ENCODE measurements at places on chromosomes 3 and 15. TPM values are rescaled to one million over a fixed set of nuclear protein-coding genes. Genes with fewer than 3 reads are reported as not detected.

Gene ACAN
- 1.4 TPM for total RNA-seq

DNA sequence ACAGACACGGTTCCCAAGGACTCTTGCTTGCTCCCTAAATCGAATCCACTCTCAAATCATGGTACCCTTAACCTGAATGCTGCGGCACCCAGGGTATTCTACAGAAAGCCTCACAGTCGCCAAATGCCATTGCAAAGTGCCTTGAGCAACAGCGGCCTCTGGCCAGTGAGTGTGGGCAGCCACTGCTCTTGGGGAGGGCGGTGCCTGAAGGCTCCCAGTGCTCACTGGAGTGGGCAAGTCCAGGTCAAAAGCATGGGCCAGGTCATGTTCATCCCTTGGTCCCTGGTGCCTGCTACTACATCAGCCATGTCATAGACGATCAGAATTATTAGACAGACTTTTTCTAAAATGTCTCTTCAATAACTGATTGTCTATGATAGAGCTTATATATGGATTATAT is 82.5 kb downstream of the ADAMTS17 start:
- H3K4me1 ChIP-seq, result peaks cover 3% of the 10 kb centered on the region
- H3K27ac ChIP-seq, result no peak overlapping the region
- no peak overlapping the region for H3K4me3 ChIP-seq
- no peaks in the 10 kb centered on the region for H3K27me3 ChIP-seq

Gene SNX22
- total RNA-seq, result 6.1 TPM

DNA sequence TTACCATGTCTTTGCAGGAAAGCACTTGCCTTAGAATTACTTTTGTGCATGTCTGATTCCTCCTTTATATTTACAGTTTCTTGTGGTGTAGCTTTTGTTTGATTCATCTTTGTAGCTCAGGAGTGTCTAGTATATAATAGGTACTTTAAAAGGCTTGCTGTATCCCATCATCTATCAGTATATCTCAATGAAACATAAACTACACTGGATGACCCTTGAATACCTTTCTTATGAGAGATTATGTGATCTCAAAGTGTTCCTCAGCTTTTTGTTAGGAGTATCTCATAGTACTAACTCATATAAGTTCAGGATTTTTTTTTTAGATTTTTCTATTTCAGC is 234.8 kb downstream of the PYDC2 start:
- H3K36me3 ChIP-seq, result peaks cover 16% of the 10 kb centered on the region
- H3K27ac ChIP-seq, result no peak overlapping the region
- no peak overlapping the region for H3K4me3 ChIP-seq
- no peak for DNase-seq
- peaks cover 46% of the 10 kb centered on the region for H3K4me1 ChIP-seq

- no peaks in the 10 kb centered on the region for H3K36me3 ChIP-seq
- no peaks in the 10 kb centered on the region for H3K27me3 ChIP-seq
- no peak overlapping the region for H3K27ac ChIP-seq
- H3K4me1 ChIP-seq, result peaks cover 45% of the 10 kb centered on the region
- no peak for DNase-seq
Measured at GRCh38 chr3:190019844-190020243, 100.9 kb downstream of the P3H2 start.

DNA sequence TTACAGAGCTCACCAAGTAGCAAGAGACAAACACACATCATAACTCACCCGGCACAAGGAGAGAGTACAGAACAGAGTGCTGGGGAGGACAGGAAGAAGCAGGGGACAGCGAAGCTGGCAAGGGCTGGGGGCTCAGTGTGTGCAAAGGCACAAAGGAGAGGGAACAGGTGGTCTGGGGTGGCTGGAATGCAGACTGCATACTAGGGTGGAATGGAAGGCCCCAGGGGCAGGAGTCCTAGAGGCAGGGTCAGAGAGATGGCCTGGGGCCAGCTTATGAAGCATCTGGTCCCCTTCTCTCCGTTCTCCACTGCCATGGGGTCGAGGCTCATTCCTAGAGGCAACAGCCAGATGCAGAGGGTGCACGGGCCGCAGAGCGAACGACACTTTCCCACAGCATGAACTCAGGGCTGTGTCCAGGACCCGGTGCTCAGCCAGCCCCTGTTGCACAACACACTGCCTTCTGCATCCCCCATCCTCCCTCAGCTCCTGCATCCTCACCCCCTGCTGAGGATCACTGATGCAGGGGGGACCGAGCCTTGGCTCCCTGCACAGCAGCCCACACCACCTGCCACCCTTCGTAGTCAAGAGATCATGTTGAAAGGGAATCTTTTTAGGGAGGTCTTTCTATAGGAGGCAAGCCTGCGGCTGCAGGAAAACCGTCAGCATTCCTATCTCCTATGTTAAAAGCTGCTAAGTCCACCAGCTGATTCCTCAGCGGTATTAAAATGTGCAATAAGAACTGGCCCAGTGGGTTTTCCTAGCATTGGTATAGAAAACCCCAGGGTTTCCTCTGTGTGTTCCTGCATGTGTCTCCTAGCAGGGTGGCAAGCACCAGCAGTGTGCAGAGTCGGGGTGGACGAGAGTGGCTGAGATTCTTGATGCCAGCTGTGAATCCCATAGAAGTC is 293.5 kb downstream of the UACA start:
- H3K36me3 ChIP-seq, result no peaks in the 10 kb centered on the region
- H3K4me3 ChIP-seq, result no peak overlapping the region
- no peak for DNase-seq
- H3K27ac ChIP-seq, result no peak overlapping the region
- no peaks in the 10 kb centered on the region for H3K27me3 ChIP-seq

Gene CCDC39
- 0.44 TPM for total RNA-seq

Gene IL17RD
- total RNA-seq, result 72.9 TPM

GRCh38 chr3:19940643-19941042 is 6.3 kb upstream of the RAB5A start:
- peaks cover 4% of the 10 kb centered on the region for H3K27me3 ChIP-seq
- peaks cover 5% of the 10 kb centered on the region for H3K4me1 ChIP-seq
- H3K4me3 ChIP-seq, result no peak overlapping the region
- DNase-seq, result no peak

- no peak for DNase-seq
- no peaks in the 10 kb centered on the region for H3K36me3 ChIP-seq
- H3K27ac ChIP-seq, result no peak overlapping the region
- no peak overlapping the region for H3K4me3 ChIP-seq
Measured at GRCh38 chr15:77836121-77836692, 203.5 kb upstream of the LINGO1 start.

Gene LINGO1
- total RNA-seq, result 60.5 TPM
